ENCODE measurements at places on chromosomes 7 and 10.

DNA sequence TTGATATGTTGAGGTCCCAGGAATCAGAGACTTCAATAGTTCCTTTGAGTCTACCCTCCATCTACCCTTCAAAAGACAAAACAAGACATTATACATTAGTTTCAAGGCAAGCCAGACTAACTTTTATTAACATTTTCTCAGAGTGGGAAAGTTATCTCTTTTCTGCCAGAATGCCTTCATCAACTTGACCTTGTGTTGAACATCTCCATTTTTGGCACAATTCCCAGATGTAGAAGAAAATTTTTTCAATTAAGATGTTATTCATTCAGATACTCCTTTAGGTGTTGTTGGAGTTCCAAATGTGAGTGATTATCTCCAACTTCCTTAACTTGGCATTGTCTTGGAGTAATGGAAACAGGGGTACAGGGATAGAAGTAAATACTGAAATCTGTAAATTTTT, 59.1 kb downstream of the NRF1 start:
- no peak for DNase-seq

- no peak for DNase-seq
Observed at GRCh38 chr7:63080406-63080805, 918.2 kb upstream of the ZNF722 start.

DNA sequence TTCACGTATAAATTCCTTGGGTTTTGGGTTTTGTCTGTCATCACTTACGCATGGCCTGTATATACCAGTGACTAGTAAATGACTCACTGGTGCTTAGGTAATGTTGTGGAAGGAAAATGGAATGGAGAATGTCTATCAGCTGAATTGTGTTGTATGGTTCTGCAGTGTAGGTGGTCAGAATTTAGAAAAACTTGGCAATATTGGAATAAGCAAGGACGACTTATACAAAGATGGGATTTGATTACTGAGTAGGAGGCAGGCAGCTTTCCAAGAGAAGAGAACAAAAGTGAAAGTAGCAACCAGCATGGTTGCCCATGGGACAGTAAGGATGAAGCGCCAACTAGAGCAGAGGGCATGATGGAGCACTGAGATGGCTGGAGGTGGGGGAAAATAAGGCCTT, 168.6 kb upstream of the CSTF2T start:
- no peak for DNase-seq

DNA sequence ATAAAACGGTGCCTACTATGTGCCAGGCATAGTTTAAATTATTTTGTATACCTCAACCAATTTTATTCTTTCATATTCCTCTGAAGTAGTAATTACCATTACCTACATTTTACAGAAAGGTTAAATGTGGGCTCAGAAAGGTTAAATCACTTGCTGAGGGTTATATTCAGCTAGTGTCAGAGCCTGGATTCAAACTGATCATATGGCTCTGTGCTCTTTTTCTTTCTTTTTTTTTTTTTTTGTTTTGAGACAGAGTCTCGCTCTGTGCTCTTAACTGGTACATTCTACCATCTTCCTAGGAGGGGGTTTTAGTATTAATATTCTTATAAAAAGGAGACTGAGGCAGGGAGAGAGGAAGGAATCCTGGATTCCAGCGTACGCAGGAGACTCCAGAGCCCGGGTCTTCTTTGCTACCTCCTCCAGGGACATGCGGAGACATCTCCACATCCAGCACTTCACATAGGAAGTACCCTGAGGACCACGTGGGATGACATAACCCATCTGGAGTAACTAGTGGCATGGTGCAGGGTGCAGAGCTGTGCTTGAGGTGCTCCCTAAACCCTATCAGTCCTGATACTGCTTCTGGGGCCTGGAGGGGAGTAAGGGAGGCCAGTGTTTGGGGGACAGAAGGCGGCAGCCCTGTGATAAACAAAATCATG, 29.6 kb upstream of the ATXN7L1 start:
- DNase-seq: no peak

DNA sequence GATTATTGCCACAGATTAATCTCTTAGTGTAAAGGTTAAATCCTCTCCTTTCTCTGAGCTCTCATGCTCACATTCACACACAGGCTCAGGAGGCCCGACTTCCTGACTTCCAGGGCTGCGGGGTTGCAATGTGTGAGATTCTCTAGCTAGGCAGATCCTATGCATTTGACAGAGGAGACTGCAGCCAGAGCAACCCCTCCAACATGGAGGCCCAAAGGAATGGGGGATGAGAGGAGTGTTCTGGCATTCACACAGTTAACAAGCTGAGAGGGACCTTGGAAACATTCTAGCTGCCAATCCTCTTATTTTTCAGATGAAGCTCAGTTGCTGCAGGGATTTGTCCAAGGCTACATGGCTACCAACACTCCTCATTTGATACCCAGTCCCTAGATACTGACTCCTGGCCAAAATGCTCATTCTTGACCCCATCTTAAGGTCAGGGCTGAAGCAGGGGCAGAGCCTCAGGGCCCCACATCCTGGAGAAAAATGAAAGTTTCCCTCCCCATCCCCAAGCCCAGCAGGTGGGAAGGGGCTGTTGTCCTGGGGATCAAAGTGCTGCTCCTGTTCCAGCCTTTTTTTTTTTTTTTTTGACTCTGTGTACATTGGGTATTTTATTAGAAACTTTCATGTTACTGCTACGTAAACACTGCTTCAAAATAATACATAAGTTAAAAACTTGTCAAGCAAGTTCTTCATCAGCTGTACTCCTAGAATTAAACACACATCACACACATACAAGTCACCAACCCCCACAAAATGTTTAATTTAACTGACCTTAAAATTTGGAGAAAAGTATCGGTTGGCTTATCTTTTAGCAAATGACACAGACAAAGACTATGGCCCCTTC, 325.6 kb downstream of the PLXNA4 start:
- no peak for DNase-seq

- no peak for DNase-seq
Observed at GRCh38 chr10:78381107-78381506, 347.4 kb downstream of the RPS24 start.

Measured in stimulated activated CD4-positive, alpha-beta T cell treated with anti-CD3 and anti-CD28 coated beads, Interleukin-15, amount 100 ng/mL, for 1 hour (primary cell).